Epithelial cell of prostate (primary cell): ENCODE measurements at places on chromosomes 4 and X.

GRCh38 chr4:81021142-81021944 lies 9.2 kb upstream of the BMP3 start:
- DNase-seq = peak; percentile 56

DNA sequence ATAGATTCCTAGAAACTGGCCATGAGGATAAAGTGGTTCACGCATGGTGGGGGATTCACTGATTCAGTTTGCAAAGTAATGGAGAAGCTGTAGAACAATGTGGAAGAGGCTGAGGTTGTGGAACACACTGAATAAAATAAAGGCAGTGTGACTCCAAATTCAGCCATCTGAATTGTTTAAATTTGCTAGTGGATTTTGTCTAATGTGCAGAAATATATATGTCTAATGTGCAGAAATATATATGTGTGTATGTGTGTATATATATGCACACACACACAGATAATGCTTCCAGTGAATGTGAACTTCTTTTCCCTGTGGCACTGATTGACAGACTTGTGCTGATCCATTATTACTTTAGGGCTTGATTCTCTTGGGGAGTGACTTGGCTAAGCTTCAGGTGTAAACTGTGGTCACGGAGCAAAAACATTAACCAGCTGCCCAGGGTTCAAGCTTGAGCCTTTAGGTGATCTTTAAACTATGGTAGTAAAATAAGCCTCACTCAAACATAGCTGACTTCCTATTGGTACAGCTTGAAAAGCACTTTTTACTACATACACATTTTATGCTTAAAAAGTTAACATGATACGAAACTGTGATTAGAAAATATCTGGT lies 3.5 kb downstream of the STBD1 start:
- no peak for DNase-seq

DNA sequence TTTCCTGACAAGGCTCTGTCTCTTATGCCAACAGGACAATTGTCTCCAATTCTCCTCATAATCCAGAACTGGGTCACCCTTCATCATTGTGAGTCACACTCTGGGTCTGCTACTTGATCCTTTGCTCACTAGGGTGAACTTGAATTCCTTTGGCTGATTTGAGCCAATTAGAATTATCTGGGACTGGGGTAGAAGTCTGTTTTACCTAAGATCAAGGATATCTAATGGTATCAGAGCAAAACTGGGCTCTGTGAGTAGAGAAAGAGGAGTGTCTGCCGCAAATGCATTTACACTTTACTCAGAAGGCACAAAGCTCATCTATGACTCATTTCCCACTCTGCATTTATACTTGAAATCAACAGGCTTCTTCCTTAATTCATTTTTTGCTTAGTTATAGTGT lies 72.6 kb downstream of the PITX2 start:
- DNase-seq = no peak

- no peak for DNase-seq
These were observed 20.5 kb upstream of the AADAT start for GRCh38 chr4:170110285-170110672.

DNA sequence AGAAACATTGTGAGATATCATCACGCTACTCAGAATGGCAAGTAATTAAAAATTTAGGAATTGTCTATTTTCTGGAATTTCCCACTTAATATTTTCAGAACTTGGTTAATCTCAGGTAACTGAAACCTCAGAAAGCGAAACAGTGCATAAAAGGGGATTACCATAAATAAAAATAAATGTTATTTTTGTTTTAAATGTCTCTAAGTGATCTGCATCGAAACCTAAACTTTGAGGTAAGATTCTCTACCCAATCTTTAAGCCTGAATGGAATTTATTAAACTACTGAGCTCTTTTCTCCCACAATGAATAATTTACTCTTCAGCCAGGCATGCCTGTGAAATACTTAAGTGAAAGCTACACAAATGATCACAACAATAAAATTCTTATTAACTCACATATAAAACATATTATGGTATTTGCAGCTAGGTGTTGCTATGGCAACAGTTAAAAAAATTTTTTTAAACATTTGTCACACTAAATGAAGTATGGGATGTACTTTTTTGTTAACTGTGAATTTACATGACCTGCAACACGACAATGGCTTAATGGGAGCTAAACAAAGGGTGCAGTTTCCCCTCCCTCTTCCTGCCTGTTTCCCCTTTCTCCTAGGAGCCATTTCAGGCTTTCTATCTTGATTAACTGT lies 220.2 kb upstream of the PRPS2 start:
- DNase-seq = no peak

GRCh38 chr4:139229534-139230039 lies 50.4 kb downstream of the MGARP start:
- DNase-seq = no peak
